ENCODE measurements at places on chromosomes 5 and 9.

- DNase-seq = no peak
Observed at GRCh38 chr5:586751-587285, 25.3 kb upstream of the CEP72 start.

GRCh38 chr9:556199-556598, 285.3 kb upstream of the DMRT1 start:
- DNase-seq = no peak

DNA sequence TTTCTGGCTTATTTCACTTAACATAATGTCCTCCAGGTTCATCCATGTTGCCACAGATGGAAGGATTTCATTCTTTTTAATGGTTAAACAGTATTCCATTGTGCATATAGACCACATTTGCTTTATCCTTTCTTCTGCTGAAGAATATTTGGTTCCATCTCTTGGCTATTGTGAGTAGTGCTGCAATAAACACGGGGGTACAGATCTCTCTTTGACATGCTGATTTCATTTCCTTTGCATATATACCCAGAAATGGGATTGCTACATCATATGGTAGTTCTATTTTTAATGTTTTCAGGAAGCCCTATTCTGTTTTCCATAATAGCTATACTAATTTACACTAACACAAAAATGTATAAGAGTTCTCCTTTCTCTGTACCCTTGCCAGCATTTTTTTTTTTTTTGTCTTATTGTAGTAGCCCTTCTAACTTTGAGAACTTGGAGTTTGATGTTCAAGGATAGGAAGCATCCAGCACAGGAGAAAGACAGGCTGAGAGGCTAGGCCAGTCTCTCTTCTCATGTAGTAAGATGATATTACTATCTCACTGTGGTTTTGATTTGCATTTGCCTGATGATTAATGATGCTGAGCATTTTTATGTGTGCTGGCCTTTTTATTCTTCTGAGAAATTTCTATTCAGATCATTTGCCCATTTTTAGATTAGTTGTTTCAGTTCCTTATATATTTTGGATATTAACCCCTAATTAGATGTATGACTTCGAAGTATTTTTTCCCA, 592.2 kb upstream of the ZNF608 start:
- no peak for DNase-seq

DNA sequence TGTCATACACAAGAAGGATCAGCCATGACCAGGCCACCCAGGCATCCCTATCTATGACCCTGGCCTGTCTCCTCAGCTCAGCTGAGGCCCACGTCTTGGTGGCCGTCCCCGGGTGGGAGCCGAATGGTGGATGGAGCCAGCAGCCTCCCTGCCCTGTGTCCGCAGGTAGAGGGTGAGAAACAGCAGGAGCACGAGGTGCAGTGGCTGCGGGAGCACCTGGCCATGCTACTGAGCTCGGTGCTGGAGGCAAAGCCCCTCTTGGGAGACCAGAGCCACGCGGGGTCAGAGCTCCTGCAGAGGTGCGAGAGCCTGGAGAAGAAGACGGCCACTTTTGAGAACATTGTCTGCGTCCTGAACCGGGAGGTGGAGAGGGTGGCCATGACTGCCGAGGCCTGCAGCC, 24.5 kb downstream of the FBXW5 start:
- no peak for DNase-seq

GRCh38 chr5:110663525-110663924, 62.9 kb downstream of the TMEM232 start:
- no peak for DNase-seq

DNA sequence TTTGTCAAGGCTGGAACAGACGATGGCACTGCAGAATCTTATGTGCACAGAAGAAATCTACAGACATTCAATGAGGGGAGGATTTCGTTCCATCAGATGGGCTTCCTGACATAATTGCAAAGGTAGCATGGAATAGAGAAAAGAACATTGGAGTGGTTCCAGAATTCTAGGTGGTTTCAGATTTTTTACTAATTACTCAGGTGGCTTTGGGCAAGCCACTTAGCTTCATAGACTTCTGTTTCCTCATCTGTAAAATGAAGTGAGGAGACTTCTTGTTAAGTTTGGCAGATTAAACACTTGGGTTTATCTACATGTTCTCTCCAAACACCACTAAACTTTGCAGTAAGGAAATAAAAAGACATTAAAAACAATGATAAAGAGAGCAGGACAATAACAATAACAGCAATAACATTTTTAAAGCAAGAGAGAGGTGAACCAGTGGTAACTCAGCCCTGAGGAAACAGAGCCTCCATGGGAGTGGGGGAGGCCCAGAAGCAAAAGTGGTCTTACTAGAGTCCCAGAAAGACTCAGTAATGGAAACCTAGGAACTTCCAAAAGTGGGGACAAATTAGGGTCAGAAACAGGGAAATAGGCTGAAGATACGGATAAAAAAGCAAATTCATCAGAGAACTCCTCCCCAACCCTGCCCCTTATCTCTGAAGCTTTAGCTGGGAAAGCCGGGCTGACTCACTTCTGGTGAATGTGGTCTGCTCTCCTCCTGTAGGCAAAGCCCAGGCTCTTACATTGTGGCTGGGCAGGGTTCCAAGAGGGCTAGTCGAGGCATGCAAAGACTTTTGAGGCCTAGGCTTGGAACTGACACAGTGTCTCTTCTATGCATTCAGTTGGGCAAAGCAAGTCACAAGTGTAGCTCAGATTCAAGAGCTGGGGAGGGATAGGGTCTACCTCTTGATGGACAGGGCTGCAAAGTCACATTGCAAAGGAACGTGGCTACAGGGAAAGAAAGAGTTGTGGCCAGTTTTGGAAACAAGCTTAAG, 11.8 kb upstream of the ACTBL2 start:
- DNase-seq = peak; percentile 51

DNA sequence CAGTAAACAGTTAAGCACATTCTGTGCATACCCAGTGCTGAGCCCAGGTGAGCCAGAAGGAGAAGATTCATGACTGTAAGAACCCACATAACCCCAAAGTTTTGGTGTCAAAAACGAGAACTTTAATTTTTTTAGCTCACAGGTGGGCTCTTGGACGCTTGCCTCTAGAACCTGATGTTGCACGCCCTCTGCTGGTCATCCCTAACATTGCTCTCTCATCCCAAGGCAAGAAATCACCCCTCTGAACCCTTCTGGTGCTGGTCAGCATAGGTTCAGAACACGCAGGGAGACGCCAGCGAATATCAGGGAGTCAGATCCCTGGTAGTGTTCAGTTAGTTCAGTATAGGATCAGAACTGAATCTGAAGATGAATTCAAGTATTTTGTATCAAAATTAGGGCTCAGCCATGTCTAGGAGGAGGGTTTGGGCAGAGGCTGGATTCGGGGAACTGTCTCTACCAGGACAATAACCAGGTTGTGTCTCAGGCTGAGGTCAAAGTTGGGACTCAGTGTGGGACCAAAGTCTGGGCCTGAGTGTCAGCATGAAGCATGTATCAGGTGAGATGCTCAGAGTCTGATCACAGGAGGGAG, 4.1 kb upstream of the DNAJB5 start:
- peak; percentile 59 for DNase-seq

DNA sequence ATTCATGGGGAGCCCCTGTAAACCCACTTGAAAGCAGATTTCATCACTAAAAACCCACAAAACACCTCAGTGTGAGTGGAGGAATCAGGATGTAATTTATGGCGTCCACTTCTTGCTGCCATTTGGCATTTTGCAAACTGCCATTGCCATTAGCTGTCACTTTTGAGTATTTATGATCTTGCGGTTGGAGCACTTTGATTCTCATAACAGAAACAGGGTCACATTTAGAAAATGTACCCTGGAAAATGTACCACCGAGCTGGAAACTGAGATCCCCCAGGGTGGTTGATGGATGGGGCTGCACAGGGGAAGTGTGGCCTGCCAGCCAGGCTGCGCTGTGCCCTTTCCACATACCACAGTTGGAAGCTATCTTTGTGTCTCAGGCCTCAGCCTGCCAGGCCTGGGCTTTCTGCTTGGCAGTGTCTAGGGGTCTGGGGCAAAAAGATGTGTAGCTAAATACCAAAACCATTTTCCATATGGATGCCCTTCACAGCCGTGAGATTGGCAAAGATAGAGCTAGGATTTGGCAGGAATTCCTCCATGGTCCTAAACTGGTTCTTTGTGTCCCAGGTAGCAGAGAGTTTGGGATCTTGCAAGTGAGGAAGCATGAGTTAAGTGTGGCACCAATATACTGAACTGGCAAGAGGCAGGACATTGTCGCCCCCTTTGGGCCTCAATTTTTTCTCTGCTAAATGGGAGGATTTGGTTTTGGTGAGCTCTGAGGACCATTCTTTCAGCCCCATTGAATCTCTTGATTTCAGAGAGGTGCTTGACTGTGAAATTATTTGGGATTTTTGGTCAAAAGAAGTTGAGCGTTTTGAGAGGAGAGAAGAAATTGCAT, 46.2 kb downstream of the GALNT10 start:
- DNase-seq = no peak

- no peak for DNase-seq
Observed at GRCh38 chr5:81761270-81761669, 10.4 kb upstream of the SSBP2 start.

DNA sequence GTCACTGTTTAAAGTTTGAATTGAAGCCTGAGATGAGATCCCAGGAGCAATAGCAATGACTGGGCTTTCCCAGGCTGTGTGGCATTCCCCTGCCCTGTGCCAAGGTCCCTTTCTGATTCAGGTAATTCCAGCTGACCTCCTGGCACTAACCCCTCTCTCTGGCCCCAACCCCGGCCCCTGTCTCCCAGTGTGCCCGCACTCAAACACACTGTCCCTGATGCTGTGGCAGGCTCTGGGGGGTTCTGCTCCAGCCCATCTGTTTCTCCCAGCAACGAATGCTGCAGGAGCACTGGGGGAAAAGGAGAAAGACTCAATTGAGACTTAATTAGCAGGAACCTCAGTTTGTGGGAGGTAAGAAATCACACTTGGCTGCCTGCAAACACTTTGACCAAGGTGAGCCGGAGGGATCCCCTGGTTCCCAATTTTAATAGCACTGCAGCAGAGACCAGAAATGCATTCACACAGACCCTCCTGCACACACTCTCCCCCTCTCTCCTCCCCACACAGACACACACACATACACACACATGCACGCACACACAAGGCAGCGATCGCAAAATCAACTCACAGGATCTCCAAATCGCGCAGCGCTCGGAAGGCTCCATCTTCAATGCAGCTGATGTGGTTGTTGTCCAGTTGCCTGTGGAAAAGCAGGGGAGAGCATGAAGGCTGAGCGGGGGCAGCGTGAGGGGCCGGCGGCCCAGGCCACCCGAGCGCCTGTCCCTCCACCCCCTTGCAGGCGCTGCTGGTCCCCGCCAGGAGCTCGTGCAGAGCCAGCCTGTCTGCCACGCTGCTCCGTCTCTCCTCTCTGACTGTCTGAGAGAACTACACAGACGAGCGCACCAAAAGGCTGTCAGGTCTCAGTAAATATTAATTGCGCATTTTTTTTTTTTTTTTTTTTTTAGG, 265.1 kb upstream of the PANK3 start:
- DNase-seq = no peak

- DNase-seq = no peak
Observed at GRCh38 chr5:87944553-87945285, 323.9 kb downstream of the TMEM161B start.
